Non-pigmented ciliary epithelial cell (primary cell): ENCODE measurements at places on chromosomes 1 and 21.

GRCh38 chr21:38819719-38820159 lies 14.0 kb downstream of the ETS2 start:
- no peak for DNase-seq

- no peak for DNase-seq
These were observed 259.9 kb upstream of the RAB4A start for GRCh38 chr1:229011022-229011421.

- peak; percentile 55 for DNase-seq
These were observed 1.4 kb downstream of the BCL10 start for GRCh38 chr1:85274969-85275453.

DNA sequence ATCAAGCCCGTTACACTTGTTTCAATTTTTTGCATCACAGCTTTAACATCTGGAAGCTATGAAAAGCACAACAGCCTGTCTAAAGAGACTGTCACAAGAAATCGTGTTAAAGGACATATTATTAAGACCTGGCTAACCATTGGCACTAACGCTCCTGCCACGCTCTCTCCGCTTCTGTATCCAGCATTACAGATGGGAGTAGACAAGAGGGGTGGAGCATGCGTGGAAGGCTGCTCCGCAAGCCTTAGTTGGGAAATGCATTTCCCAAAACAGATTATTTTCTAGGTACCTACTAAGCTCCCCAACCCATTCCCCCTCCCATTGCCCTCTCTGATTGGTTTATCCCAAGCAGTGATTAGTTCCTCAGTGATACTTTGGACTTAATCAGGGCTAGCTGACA lies 72.4 kb downstream of the NTNG1 start:
- no peak for DNase-seq

DNA sequence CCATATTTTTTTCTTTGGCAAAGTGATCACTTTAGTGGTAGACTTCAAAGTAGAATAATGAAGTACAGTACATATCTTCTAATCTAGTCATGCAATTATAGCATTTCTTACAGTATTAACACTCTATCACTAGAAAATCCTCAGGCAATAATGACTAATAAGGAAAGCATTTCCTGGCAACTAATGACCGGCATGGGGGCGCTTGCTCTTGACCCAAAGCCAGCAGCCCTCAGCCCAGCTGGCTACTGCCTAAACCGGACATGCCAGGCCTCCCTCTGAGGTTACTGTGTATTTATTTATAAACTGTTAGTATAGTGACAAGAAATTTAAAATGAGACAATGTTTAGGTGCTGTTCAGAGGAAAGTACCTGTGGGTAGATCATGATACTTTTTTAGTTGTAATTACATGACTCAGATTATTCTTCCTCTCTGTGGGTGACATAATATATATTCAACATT lies 633.8 kb downstream of the PTPRC start:
- DNase-seq = peak; percentile 90

GRCh38 chr1:218742467-218743262 lies 397.5 kb downstream of the TGFB2 start:
- DNase-seq = no peak

DNA sequence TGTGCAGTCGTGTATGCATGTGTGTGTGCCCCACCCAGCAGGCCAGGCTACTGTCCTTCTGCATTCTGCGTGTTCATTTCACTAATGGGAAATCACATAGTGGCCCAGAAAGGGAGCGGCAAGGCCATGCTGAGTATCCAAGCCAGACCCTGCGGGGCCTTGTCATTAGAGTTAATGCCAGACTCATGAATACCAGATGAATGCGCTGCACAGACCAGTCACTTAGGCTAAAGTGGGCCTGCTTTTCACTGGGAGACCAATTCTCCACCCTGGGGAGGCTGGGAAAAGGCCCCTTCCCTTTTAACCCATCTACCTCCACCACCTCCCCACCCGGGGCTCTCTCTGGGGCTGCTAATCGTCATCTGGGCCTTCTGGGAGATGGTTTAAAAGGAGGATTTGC lies 17.0 kb upstream of the GRIK3 start:
- DNase-seq = no peak

DNA sequence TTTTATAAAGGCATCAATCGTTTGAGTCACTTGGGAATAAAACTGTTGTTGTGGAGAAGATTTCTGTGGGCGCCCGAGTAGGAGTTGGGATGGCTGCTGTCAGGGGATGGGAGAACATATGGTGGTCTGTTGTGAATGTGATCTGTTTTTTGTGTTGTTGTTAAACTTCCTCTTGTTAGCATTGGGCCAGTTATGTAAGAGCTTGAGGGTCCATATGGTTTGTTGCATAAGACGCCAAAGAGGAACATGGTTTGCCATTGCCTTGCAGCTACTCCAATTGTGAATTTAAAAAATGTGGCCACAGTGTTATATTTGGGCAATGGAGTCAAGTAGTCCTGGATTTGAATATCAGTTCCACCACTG lies 136.1 kb upstream of the JUN start:
- no peak for DNase-seq

DNA sequence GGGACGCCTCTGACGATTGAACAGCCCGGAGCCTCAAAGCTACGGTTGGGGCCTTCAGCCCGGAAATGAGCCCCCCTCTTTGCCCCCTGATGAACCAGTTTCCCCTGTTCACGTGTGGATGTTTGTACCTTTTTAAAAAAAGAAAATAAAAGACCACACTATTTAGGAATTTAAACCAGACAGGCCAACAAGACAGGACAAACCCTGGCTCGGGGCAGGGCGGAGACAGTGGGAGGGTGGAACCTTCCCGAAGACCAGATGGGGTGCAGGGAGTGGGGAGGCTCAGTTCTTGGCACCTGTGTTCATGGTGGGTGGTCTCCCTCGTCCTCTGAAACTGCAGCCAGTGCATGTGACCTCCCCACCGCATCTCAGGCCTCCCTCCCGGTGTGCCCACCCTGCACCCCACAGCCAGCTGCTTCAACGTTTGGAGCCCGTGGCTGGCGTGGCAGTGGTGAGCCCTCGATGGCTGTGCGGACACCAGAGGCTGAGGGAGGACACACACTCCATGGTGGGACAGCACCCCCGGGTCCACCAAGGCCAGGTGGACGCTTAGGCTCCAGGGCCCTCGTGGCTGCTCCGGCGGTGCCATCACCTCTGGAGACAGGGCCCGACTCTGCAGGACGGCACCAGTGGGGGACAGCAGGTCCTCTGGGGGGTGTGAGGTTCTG lies 45.6 kb downstream of the COL18A1 start:
- DNase-seq = no peak

- DNase-seq = no peak
These were observed 28.2 kb downstream of the NAV1 start for GRCh38 chr1:201566933-201567801.

DNA sequence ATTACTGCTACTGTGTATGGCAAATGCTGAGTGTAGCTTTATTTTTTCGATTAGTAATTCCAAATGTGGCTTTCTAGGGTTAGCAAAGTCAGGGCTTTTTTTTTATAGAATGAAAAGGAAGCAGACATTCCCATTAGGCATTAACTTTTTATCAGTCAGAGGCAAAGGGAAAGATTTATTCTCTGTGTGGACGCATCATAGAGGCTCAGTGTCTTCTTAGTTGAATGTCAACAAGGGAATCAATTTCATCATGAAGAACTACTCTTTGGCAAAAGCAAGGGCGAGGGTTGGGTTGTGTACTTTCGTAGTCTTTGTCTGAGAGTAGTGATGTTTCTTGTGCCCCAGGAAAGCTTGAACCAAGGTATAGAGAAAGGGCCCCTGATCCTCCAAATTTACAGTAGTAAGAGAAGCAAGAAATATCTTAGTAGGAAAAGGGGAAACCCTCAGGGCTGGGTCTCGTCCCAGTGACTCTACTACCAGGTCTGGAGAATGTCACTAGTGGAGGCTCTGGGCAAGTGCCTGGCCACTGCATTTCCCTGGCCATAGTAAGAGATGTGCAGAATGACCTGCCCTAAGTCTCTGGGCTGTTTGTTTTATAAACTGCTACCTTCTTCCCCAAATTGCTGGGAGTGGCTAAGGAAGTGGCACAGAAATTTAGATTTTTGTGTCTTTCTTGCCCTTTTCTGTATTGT lies 30.0 kb upstream of the MACF1 start:
- no peak for DNase-seq

GRCh38 chr1:16318555-16318954 lies 33.7 kb downstream of the FBXO42 start:
- DNase-seq = no peak

DNA sequence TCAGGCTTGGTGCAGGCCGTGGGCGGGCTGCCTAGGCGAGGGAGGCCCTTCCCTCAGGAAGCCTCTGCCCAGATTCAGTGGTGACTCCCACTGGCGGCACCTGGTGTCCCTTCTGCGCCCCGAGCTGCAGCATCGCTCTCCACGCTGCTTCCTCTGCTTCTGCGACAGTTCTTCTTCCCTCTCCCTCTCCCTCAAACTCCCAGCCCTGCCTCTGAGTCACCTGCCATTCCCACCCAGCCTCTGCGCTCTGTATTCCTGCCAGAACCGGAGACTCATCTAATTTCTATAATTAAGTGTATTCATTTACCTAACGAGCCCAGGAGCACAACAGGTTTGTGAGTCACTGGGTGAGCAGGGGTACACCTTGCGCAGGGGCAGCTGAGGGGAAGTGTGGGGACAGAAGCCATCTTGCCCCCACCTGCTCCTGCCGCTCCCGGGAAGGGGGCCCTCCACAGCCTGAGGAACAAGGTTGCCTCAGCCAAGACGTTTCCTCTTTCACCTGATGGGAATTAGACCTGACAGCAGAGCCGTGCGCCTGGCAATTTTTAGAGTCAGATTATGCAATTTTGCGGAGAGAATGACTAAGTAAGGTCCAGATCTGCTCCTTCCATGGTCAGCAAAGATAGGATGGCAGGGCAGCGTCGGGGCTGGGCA lies 19.4 kb downstream of the KCNC4 start:
- no peak for DNase-seq

DNA sequence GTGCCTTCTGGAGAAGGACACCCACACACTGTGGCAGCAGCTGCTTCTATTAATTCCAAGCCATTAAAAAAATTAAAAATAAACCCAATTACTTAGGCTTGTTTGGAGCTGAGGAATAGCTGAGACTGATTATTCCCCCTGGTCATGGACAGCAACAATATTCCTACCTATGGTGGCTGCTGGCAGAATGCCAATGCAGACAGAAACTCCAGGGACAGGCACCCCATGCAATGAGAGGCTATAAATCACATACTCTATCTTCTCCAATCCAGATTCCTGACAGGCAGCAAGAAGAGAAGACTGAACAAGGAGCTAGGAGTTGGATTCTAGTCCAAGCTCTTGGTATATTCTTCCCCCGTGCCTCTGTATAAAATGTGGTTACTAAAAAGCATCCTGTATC lies 275.4 kb upstream of the BEND5 start:
- DNase-seq = no peak

GRCh38 chr1:74502858-74503257 lies 9.6 kb downstream of the LRRC53 start:
- DNase-seq = no peak

GRCh38 chr1:219581766-219582165 lies 31.1 kb downstream of the ZC3H11B start:
- no peak for DNase-seq

- peak; percentile 60 for DNase-seq
These were observed 50.0 kb downstream of the TBCE start for GRCh38 chr1:235417086-235417697.

GRCh38 chr1:4801192-4801924 lies 146.9 kb downstream of the AJAP1 start:
- DNase-seq = no peak

DNA sequence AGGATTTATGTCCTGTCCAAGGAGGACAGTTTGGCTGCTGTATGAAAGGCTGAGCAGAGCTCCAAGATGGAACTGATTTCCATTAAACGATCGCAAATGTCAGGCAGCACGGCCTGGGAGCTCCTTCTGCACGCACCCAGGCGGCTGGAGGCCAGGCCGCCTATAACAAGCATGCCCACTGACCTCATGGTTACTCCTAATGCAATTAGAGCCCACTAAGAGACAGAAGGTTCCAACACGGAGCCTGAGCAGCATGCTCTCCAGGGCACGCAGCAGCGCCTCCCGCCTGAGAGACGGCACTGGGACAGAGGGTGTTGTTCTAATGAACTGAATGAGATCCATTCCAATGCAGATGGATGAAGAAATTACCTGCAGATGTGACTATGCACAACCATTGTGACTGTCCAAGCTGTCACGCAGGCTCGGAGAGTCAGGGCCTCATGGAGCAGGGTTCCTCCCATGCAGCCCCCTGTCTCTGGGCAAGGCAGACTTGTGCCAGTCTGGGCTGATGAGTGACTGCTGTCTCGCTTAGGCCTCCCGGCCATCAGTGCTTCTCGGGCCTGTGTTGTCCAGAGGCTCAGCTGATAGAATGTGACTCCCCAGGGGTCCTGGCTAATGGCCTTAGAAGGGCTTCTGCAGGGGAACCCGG lies 25.2 kb upstream of the CDCA8 start:
- no peak for DNase-seq

DNA sequence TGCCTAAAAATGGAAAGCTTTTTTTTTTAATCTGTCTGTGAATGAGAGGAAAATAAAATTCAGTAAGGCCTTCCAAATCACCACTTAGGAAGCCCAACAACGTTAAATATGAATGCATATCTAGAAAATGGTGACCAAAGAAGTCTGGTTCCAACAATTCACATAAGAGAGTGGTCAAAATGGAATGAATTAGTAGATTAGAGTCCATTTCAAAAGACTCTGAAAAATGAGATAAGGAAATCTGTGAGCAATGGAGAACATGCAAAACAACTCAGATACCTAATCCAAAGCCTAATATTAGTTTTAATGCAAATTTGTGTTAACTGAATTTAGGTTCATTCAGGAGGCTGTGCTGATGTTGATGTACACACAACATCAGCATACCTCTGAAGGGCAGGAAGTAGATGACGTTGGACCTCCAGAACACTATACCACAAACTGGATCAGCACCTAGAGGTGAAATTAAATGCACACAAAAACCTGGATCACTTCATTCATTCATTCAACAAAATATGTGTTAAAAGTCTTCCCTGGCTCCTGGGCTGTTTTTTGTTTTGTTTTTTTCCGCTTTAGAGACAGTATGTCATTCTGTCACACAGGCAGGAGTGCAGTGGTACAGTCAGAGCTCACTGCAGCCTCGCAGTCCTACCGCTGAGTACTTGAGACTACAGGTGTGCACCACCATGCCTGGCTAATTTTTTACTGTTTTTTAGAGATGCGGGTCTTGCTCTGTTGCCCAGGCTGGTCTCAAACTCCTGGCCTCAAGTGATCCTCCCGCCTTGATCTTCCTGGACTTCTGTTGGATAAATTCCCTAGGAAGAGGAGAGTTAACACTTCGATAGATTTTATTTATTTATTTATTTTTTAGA lies 4.9 kb upstream of the BRWD1 start:
- no peak for DNase-seq

GRCh38 chr1:31911994-31912780 lies 26.0 kb downstream of the PTP4A2 start:
- DNase-seq = no peak

GRCh38 chr1:2240270-2241156 lies 12.4 kb downstream of the SKI start:
- no peak for DNase-seq
